RKO (cell line): ENCODE measurements at places on chromosomes 12 and 14.

GRCh38 chr12:28104903-28105864 lies 85.1 kb upstream of the CCDC91 start:
- no peak for DNase-seq

GRCh38 chr14:99183311-99183710 lies 88.7 kb downstream of the BCL11B start:
- DNase-seq, result no peak

GRCh38 chr12:46609674-46610073 lies 216.1 kb downstream of the SLC38A4 start:
- DNase-seq, result no peak

- DNase-seq, result no peak
These were observed 340.4 kb downstream of the SLC6A15 start for GRCh38 chr12:84572196-84572595.

DNA sequence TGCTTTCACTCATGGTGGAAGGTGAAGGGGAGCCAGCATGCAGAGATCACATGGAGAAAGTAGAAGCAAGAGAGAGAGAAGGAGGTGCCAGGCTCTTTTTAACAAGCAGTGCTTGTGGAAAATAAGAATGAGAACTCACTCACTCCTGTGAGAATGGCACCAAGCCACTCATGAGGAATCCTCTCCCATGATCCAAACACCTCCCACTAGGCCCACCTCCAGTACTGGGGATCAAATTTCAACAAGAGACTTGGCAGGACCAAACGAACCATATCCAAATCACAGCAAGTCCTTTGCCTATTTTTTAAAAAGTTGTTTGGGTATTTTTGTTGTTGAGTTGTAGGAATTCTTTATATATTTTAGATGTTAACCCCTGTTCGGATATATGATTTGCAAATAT lies 245.9 kb upstream of the ARID2 start:
- no peak for DNase-seq

DNA sequence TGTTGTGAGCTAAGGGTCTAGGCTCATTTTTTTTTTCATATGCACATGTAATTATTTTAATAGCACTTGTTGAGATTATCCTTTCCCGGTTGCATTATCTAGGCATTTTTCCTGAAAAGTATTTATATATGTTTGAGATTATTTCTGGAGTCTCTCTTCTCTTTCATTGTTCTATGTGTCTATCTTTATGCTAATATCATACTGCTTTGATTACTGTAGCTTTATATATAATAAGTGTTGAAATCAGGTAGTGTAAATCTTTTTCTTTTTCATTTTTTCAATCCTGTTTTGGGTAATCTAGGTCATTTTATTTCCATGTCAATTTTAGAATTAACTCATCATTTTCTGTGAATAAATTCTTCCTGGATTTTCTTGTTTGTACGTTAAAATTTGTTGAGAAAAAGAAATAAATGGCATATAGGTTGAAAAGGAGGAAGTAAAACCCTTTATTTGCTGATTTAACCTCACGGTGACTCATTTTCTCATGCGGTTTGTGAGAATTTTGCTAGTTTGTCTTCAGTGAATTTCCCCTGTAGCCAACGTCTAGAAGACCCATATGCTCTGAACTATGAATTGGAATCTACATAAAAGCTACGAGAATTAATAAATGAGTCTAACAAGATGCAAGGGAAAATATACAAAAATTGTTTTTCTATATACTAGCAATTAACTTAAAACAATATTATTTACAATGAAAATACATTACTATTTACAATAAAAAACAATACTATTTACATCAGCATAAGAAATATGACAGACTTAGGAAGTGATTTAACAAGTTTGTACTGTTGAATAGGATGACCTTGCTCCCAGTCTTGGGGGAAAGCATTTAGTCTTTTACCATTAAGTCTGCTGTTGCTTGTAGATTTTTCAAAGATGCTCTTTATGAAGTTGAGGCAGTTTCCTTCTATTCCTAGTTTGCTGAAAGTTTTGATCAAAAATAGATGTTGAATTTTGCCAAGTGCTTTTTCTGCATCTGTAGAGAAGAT lies 105.0 kb downstream of the SNAPC1 start:
- no peak for DNase-seq

GRCh38 chr14:49951691-49952345 lies 58.9 kb downstream of the ARF6 start:
- no peak for DNase-seq

- DNase-seq, result no peak
These were observed 6.5 kb downstream of the TMEM119 start for GRCh38 chr12:108591267-108591980.

- DNase-seq, result no peak
These were observed 10.5 kb upstream of the C14orf93 start for GRCh38 chr14:23020143-23021128.

GRCh38 chr12:50088577-50089335 lies 3.6 kb downstream of the SMARCD1 start:
- peak; percentile 64 for DNase-seq

DNA sequence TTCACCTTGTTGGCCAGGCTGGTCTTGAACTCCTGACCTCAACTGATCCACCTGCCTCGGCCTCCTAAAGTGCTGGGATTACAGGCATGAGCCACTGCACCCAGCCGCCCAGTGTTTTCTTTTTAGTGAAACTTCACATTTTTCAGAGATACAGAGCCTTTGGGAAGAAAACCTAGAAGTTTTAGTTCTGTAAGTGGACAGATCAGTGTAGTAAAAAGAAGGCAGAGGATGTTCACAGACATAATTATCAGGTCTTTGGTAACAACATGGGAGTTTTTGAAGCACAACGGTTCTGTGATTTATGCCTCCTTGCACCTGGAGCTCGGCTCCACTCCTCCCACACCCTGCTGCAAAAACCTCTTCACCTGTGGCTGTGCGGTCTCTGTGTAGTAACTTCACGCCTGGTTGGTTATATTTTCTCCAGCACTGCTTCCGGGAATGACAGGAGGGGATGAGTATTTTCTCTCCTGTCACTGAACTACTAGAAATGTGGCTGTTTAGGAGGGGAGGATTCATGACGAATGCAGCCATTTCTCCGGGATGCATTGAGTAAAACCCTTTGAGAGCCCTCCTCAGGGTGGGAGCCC lies 67.0 kb downstream of the ARF6 start:
- no peak for DNase-seq

DNA sequence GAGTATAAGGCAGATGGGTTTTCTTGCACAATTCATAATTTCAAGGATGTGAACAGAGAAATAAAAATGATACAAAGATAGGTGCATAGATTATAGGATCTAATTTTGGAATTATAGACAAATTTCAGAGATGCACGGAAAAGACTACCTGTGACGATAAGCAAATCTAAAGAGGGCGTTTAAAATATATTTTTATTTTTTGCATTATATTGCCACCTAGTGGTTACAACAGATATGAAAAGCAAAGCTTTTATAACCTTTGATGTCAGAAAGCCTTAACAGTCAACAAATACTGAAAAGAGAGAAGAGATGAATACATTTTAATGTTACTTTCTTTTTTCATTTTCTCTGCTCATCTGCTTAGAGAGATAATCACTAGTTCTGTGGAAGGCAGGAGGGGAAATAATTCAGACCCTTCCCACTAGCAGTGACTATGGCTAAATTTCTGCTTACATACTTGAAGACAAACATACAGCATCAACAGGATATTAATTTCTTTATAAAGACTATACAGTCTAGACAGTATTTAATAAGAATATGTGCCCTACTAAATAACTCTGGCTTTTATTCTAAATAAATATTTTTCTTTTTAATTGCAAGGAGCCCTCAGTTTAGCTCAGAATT lies 46.3 kb downstream of the NTS start:
- peak; percentile 64 for DNase-seq

GRCh38 chr14:30974628-30975027 lies 50.8 kb upstream of the AP4S1 start:
- no peak for DNase-seq

- peak; percentile 44 for DNase-seq
These were observed 3.7 kb upstream of the TMX1 start for GRCh38 chr14:51236314-51236713.

DNA sequence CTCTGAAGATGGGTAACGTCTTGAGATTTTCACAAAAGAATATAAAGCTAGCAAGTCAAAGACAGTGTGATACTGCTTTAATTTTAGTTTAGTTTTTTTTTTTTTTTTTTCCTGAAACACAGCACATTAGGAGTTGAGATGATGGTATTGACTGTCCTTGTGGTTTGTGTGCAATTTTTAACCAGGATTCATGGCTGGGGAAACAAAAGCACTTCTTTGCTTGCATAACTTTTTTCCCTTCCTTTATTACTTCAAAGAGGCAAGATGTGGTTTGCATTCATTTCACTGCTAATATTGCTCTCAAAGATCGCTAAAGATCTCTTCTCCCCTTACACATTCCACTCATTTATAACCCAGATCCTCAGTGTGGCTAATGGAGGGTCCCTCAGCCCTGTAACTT lies 157.1 kb upstream of the PZP start:
- no peak for DNase-seq

GRCh38 chr12:105272814-105273416 lies 36.9 kb upstream of the APPL2 start:
- DNase-seq, result no peak

GRCh38 chr14:33642080-33642479 lies 308.8 kb downstream of the EGLN3 start:
- no peak for DNase-seq

GRCh38 chr12:49706351-49707127 lies 666 bp downstream of the FMNL3 start:
- DNase-seq, result peak; percentile 46

DNA sequence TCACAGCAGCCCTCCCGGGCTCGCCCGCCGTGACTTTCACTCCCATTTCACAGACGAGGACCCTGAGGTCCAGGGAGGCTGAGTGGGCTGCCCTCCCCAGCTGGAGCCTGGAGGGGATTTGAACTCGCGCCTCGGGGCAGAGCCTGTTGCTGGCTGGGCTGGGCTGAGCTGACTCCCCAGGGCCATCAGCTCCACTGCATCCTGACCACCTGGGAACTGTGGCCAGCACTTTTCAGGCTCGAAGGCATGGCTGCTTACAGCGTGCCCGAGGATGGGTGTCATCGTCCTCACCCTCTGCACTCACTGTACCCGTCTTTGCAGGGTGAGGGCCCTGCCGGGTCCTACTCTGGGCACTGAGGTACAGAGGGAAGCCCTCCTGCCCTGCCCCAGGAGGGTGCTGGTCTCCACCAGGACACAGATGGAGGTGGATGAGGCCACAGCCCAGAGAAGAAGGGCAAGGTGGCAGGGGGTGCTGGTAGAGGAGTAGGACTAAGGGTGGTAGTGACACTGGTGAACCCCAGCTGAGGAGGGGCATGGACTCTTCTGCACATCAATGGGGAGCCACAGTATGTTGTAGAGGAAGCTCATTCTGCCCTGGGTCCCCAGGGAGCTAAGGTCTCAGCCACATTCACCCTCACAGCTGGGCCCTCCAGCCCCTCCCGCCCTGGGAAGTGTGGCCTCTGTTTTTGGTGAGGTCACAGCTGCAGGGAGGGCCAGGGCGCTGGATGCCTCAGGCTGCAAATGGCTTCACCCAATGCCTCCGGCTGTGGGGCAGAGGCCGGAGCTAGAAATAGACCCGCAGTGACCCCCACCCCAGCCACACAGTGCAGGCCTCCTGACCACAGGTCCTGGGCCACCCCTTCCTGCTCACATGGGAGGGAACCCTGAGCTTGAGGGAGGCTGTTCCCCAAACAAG lies 365.1 kb upstream of the SFSWAP start:
- no peak for DNase-seq

DNA sequence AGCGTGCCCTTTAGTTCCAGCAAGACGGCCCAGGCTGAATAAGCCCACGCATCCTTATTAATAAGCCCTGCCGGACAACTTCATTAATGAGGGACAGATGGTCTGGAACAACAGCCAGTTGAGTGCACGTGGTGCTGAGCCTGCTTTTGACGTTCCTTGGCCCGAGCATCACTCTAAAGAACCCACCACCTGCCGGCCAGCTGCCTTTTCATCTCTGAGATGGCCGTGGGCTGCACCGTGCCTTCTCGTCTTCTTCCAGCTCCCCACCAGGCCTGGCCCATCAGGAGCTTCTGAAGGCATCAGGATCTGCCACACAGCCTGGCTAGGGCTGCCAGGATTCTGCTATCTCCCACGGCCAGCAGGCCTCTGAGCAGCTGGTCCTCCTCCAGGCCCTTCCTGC lies 80.0 kb downstream of the AACS start:
- no peak for DNase-seq

- no peak for DNase-seq
These were observed at the start of gene PPP1R1A for GRCh38 chr12:54588110-54588889. Gene PPP1R1A (minus strand): TSS chr12:54588659. CDS start chr12:54588488, 171 bp downstream.

- no peak for DNase-seq
These were observed 34.2 kb downstream of the BICD1 start for GRCh38 chr12:32140877-32141276.

- peak; percentile 47 for DNase-seq
These were observed 133.6 kb downstream of the TTLL5 start for GRCh38 chr14:75794615-75795038.

- DNase-seq, result peak; percentile 79
These were observed 198.9 kb downstream of the EPS8 start for GRCh38 chr12:15590180-15590826.

DNA sequence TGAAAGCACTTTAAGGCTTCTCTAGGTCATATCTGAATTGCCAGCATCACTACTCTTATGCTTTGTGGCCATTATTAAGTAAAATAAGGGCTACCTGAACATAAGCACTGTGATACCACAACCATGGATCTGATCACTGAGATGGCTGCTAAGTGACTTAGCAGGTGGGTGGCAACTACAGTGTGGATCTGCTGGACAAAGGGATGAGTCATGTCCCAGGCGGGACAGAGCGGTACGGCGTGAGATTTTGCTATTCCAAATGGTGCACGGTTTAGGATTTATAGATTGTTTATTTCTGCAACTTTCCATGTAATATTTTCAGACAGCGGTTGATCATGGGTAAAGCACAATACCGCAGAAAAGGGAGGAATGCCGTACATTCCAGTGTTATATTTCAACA lies 39.4 kb downstream of the MLXIP start:
- DNase-seq, result no peak

DNA sequence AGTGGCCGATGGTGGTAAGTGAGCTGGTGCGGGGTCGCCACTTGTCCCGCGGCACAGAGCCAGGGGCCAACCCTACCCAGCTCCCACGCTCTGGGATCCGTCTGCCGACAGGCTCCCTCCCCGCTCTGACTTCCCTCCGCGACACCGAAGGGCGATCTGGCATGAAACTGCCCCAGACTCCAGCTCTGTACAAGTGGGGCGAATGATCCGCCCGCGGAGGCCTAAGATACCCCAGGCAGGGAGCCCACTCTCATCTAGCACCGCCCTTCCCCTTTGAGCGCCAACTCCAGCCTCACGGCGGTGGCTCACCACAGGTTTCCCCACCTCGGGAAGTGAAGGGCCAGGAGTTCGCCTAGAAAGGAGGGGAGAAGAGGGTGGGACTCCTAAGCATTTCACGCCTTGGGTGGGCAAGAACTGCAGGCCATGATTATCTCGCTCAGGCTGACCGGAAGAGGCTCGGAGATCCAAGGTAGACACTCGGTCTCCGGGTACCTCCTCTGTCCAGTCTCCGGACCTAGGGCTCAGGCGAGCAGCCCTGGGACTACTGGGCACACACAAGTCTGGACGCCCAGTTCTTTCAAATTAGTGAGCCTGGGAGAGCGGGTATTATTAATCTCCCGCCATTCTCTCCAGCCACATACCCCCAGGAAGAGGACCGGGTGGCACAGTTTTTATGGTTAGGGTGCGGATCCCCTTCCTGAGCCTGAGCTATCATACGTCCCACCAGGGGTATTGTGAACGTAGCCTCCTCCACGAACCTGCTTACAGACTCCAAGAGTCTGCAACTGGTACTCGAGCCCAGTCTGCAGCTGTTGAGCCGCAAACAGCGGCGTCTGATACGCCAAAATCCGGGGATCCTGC lies 849 bp downstream of the WNT1 start:
- no peak for DNase-seq
